CD4-positive, alpha-beta memory T cell (primary cell): ENCODE measurements at places on chromosomes 13 and 19.

DNA sequence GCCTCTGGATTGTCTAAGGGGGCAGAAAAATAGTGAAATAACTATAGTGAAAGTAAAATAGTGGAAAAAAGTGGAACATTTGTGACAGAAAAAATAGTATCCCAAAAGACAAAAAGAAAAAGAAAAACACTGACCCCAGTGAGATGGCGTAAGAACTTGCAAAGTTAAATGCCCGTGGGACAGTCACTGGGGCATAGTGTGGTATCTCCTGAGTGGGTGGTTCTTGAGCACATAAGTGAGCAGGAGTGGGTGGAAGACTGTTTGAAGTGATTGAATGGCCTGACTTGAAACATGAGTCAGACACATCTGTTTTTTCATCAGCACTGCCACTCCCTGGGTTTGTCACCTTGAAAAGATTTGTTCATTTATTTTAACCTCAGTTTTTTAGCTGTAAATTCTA, 2.5 kb downstream of the ZNF430 start:
- no peak for DNase-seq

DNA sequence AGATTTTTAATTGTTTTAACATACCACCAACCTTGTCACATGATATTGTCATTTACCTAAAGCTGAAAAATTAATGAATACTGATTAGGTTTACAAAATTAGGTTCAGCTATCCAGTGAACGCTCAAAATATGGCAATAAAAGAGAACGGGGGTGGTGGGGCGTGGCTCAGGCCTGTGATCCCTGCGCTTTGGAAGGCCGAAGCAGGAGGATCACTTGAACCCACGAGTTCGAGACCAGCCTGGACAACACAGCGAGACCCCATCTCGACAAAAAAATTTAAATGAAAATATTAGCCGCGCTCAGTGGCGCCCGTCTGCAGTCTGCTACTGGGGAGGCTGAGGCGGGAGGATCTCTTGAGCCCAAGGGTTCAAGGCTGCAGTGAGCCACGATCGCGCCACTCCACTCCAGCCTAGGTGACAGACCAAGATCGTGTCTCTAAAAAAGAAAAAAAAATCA, 516 bp upstream of the FAM32A start:
- DNase-seq = no peak

DNA sequence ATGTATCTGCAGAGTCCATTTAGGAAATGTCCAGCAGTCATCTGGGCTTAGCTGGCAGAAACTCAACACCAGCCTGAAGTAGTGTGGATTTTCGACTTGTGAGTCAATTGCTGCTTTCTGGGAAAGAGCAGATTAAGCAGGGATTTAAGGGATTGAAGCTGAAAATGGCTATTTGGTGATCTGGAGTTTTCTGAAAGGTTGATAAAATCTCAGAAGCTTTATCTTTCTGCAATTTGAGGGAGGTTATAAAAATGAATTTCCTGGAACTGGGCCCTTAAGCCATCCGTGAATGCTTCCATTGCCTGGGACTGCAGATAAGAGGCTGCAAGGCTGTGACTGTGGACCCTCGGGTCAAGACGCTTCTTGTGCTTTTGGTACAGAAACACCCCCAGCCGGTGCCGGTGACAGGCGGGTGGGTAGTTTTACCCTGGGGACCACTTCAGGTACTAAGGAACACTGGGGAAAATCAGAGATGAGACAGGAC, 61.5 kb downstream of the COL4A1 start:
- no peak for DNase-seq

DNA sequence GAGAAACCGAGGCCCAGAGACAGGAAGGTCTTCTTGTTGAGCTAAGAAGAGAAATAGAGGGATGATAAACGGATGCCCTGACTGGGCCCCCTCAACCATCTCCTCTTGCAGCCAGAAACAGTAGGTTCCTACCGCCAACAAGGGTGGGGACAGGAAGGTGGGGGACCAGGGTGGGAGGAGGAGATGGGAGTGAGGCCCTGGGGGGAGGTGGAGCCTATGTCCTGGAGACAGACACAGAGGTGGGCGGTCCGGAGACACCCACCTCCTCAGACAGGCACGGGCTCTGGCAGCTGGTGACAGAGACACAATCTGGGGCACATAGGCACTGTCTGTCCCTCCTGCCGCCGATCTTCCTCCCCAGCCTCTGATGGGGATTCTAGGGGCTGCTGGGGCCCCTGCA, 16.9 kb downstream of the GADD45B start:
- no peak for DNase-seq

- DNase-seq = no peak
These were observed 29.2 kb downstream of the CLEC4M start for GRCh38 chr19:7792281-7792680.

GRCh38 chr13:99859178-99860177, 112.1 kb downstream of the ZIC5 start:
- peak; percentile 7 for DNase-seq

DNA sequence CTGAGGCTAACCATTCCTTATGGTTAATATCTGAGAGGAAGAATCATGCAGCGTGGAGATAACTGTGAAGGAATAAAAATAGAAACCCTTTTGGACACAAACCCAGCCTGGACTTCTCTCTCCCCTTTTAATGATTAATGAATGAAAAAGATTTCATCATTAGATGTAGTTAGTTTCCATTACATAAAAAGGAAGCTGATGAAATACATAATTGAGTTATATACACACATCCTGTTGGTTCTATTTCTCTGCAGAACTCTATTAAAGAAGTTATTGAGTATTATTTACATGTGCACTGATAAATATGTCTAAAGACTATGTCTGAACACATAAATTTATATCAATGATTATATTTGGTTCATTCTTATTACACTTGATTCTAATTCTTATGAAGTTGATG, 465.3 kb downstream of the GPC5 start:
- no peak for DNase-seq

DNA sequence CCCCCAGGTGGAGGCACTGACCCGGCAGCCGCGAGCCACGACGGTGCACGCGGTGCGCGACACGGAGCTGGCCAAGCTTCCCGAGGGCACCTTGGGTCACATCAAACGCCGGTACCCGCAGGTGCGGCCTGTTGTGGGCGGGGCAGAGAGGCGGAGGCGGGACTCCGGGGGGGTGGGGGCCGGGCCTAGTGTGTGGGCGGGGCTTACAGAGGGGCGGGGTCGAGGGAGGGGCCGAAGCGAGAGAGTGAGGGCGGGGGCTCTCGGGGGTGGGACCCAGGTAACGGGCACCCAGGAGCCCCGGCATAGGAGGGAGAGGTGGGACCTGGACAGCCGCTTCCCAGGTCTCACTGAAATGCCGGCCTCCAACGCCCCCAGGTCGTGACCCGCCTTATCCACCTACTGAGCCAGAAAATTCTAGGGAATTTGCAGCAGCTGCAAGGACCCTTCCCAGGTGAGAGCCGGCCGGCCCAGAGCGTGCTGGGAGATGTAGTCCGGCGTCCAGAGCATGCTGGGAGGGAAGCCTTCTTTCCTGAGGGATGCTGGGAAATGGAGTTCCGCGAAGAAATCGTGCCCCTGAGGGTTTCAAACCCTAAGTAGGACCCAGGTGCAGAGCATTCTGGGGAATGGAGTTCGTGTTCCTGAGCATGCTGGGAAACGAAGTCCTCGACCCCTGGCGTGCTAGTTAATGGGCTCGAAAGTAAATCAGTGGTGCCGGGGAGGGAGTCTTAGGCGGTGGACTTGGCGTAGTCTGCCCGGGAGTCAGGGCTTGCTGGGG, 15.7 kb downstream of the PNPLA6 start:
- DNase-seq = peak; percentile 38

GRCh38 chr13:35833608-35834275, 297.4 kb downstream of the DCLK1 start:
- no peak for DNase-seq

- no peak for DNase-seq
These were observed 14.8 kb downstream of the DDX39A start for GRCh38 chr19:14404312-14404711.

DNA sequence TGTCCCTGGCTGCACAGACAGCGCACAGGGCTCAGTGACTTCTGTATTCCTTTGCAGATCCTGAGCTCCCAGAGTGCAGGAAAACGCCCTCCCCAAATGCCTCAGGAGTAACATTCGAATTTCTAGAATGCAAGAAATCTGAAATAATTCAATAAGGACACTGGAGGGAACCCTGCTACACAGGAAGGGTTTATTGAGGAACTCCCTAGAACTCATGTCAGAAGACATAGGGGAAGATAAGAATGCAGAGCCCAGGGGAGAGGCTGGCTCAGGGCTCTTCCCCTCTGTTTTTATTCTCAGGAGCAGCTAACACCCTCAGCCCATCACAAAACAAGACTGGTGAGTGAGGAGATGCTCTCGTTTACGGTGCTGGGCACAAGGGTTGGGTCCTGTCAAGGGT, 6.8 kb downstream of the LILRA1 start:
- no peak for DNase-seq

GRCh38 chr13:104065328-104065727, 999.1 kb upstream of the SLC10A2 start:
- no peak for DNase-seq

- DNase-seq = no peak
These were observed 3.3 kb upstream of the KLK15 start for GRCh38 chr19:50836543-50837195.

- DNase-seq = no peak
These were observed 3.6 kb downstream of the PSMC4 start for GRCh38 chr19:39974377-39975155.

- DNase-seq = peak; percentile 38
These were observed 11.9 kb downstream of the ZIC5 start for GRCh38 chr13:99959540-99960230.

DNA sequence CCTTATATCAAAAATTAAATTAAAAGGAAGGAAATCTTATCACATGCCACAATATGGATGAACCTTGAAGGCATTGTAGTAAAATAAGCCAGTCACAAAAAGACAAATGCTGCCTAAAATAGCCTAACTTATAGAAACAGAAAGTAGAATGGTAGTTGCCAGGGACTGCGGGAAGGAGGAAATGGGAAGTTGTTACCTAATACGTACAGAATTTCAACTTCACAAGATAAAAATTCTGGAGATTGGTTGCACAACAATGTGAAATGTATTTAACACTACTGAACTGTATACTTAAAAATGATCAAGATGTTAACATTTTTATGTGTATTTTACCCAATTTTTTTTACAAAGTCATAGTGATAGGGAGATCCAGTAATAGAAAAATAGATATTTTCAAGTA, 10.2 kb upstream of the N4BP2L2 start:
- DNase-seq = no peak

GRCh38 chr13:101773062-101773461, 320.6 kb downstream of the ITGBL1 start:
- DNase-seq = no peak

- no peak for DNase-seq
These were observed 16.6 kb downstream of the RASA3 start for GRCh38 chr13:114115796-114116195.

- no peak for DNase-seq
These were observed 634.5 kb downstream of the LIG4 start for GRCh38 chr13:107580741-107581412.

GRCh38 chr19:42281146-42281826, 12.2 kb downstream of the CIC start:
- peak; percentile 22 for DNase-seq

- DNase-seq = peak; percentile 89
These were observed at the start of gene ZNF320 for GRCh38 chr19:52897138-52897935. Gene ZNF320 (minus strand): TSS chr19:52897635. CDS start chr19:52890255, 7,380 bp downstream.

DNA sequence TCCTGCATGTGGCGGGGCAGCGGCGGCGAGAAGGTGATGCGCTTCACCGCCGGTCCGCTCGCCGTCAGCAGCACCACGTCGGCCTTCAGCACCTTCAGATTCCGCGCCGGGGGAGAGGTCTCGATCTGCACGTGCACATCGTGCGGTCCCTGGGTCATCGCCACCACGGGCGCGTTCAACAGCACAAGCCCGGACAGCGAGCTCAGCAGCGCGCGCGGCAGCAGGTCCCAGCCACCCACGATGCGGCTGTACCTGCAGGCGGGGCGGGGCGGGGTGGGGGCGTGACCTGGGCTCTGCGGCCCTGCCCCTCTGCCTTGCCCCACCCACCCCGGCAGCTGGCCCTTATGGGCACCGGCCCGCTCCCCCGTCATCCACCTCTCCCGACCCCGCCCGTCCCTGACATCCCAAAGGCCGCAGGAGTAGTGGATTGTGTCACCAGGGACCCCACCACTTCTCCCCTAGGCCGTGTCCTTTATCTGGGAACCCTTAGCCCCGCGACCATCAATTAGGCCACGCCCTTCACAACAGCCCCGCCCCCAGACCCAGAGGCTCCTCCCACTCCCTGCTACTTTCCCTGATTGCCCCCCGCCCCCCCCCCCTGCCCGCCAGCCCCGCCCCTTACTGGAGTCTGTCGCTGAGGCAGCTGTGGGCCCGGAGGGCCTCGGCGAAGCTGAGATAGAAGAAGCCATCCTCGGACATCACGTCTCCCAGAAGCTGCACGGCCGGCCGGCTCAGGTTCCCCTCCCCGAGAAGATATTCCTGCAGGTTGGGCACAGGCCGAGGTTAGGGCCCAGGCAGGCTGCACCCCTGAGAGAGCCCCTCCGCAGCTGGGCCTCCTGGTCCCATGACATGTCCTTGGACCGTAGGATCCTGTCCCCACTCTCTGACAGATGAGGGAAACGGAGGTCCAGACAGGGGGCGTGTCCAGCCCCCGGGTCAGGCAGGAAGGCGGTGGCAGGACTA, 6.1 kb downstream of the IL4I1 start:
- DNase-seq = peak; percentile 79

GRCh38 chr13:113122550-113123225, at the start of gene F10:
Gene F10 (plus strand): TSS chr13:113122799. CDS start chr13:113122856, 57 bp downstream.
- DNase-seq = no peak

DNA sequence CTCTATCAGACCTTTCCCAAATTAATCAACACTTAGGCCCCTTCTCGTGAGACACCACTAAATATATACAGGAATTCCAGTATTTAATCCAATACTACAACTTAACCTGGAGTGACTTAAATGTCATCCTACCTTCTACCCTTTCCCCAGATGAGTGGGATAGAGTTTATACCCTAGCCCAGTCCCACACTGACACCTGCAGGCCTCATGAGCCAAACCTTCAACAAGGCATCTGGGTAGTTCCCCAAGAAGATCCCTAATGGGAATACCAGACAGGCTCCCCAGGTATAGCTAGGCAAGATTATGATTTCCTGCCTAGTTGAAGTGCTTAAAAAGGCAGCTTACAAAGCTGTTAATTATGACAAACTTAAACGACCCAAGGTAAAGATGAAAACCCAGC, 15.9 kb downstream of the ZNF83 start:
- DNase-seq = no peak

- peak; percentile 83 for DNase-seq
These were observed 2.7 kb upstream of the HNRNPL start for GRCh38 chr19:38852231-38853044.
